ENCODE measurements at places on chromosomes 11 and 22. TPM values are rescaled to one million over a fixed set of nuclear protein-coding genes. Genes with fewer than 3 reads are reported as not detected.

Gene KIF18A
- total RNA-seq, result 15.2 TPM

Gene MGAT3
- 0.35 TPM for total RNA-seq

Gene GVQW3
- 1.1 TPM for total RNA-seq

Gene TP53AIP1
- total RNA-seq, result 0.16 TPM

Gene CNTN5
- not detected for total RNA-seq

Gene SLC25A18
- not detected for total RNA-seq

Gene ZP1
- total RNA-seq, result 0.11 TPM

Gene SVIP
- total RNA-seq, result 13.2 TPM

Gene PYGM
- total RNA-seq, result 0.79 TPM

Gene KCNQ1
- total RNA-seq, result 0.24 TPM

Gene HORMAD2
- not detected for total RNA-seq
